ENCODE measurements at places on chromosomes 5 and 9. TPM values are rescaled to one million over a fixed set of nuclear protein-coding genes. Genes with fewer than 3 reads are reported as not detected.

DNA sequence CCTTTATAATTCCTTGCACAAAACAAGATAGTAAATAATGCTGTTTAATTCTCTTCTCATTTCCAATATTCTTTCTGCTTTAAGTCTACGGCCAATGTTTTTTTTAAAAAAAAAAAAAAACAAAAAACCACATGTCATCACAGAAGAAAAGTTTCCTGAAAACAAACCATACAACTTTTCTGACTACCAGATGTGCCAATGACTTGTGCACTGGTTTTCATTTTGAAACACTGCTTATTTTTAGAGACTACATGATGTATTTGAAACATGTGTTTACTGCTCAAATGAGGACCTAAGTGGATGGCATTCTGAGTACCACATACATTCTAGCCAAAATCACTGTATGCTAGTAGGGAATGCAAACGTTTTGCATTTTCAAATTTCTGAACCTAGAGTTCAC, 167.9 kb downstream of the GLIS3 start:
- DNase-seq, result no peak

DNA sequence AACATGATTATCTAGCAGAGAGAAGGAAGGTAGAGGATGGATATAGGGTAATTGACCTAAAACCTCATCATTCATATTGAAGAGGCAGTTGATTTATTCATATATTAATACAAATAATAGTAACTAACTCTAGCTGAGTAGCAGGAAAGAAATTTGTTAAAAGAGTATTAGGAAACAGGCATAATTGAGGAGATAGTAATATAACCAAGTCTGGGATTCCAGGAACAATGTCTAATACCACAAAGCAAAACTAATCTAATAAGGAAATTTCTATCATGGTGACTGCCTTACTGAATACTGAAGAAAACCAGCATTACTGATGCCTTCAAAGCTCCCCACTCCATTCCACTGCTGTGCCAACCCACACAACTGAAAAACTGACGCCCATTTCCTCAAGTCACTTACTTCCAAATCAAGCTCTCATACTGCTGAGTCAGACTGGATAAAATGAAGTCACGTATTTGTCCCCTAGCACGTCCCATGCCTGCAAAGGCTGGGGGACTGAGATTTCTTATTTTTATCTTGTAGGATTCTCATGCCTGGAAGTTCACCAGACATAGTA, 153.9 kb downstream of the SMC2 start:
- no peak for DNase-seq

DNA sequence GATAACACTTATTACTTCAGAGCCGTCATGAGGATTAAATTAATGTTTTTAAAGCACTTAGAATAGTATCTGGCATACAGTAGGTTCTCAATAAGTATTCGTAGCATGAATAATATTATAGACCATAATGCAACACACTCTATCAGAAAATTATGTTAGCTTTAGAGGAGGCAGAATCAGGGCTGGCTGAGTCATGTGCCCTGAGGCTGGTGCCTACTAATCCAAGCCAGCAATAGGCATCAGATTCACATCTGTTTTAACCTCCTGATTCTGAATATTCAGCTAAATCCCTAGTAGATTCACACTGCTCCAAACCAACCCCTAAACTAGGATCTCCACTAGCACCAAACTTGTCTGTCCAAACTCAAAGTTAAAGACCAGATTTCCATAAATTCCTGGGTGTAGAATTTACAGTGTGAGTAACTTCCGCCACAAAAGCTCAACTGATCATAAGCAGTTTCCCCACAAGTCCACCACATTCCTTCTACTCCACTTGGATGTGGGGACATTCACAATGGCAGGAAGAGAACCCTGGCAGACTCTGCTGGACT, 170.0 kb upstream of the DAPK1 start:
- no peak for DNase-seq

- DNase-seq, result no peak
Observed at GRCh38 chr9:75200892-75201470, 112.7 kb downstream of the OSTF1 start.

PCDHGA3 gene
- 4.0 TPM for total RNA-seq

PDE8B gene
- total RNA-seq, result 4.5 TPM

DNA sequence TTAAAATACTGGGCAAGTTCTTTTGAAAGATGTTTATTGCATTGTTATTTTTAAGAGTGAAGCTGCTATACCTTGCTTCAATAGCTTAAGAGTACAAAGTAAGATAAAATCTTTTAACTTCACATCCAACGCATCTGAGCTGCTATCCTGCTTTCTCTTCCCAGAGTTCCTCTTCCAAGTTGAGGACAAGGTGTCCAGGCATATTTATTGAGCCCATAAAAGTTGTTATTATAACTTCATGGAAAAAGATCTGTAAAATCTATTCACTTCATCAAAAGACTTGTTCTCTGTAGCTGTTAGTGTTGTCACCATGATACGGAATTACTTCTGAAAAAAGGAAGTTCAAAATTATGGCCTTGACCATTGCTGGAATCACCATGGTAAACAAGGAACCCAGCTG, 306.2 kb upstream of the ELAVL2 start:
- DNase-seq, result no peak

RAB3C gene
- total RNA-seq, result 3.7 TPM

DNA sequence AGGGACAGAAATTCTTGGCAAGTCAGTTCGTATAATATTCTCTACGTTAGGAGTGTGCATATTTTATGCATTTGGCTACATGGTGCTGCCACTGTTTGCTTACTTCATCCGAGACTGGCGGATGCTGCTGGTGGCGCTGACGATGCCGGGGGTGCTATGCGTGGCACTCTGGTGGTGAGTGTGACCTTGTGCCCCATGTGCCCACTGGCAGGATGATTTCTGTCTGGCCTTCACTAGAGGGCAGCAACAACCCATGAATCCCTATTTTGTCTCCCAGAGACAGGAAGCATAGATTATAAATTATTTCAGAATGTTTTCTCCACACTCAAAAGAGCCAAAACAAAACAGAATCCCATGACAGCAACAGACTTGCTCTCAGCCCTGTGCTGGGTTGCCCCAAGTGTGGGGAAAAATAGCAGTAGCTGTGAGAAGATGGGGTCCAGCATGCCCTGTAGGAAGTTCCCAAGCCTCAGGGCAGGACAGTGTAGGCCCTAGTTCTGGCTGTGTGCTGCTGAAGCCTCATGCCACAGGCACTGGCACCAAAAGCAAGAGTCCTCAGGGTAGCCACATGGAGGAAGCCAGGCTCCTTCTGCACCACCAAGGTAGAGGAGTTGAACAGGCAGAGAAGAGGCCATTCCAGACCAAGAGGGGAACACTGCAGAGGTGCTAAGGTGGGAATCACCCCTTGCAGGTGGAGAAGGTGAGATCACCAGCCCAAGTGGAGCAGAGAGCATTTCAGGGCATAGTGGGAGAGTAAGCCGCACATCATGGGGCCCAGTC, 16.0 kb downstream of the SLC22A5 start:
- DNase-seq, result peak; percentile 82

NREP gene
- total RNA-seq, result 20.9 TPM

FOXI1 gene
- total RNA-seq, result 5.1 TPM

GRCh38 chr9:120927269-120928014, 846 bp upstream of the TRAF1 start:
- DNase-seq, result no peak

SMIM33 gene
- 0.13 TPM for total RNA-seq

- no peak for DNase-seq
Observed at GRCh38 chr9:17229945-17230560, 95.2 kb downstream of the CNTLN start.

DNA sequence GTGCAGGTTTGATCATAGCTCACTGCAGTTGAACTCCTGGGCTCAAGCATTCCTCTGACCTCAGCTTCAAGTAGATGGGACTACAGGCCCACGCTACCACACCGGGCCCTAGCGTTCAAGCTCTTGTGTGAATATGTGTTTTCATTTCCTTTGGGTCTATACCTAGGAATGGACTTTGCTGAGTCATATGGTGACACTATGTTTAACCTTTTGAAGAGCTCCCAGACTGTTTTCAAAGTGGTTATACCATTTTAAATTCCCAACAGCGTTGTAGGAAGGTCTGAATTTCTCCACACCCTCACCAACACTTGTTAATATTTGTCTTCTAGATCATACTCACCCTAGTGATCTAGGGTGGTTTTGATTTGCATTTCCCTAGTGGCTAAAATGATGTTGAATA, 33.5 kb downstream of the FAF2 start:
- DNase-seq, result no peak

- no peak for DNase-seq
Observed at GRCh38 chr5:33887268-33887667, 4.5 kb downstream of the ADAMTS12 start.
